ENCODE measurements at places on chromosomes 12 and 14.

GRCh38 chr14:22558221-22558913 lies 30.7 kb downstream of the DAD1 start:
- DNase-seq: no peak

DNA sequence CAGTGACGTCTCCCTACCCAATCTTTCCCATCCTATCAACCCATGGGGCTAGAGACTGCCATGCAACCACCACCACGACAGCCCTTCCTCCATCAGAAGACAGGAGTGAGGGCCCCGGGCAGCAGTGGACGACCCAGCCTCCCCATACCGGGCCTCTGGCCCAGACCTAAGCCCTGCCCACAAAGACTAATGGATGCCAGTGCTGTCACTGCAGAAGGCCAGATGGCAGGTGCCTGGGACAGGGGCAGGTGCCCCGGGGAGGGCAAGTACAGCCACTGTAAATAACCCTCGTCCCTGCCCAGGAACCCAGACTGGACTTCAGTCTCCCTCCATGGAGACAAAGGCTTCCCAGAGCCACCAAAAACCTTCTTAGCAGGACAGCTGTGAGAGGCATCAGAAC lies 20.3 kb upstream of the HSPB8 start:
- no peak for DNase-seq

- no peak for DNase-seq
These were observed 18.8 kb downstream of the HECTD1 start for GRCh38 chr14:31188744-31189143.

GRCh38 chr14:103832046-103832445 lies 15.3 kb downstream of the PPP1R13B start:
- DNase-seq: no peak

GRCh38 chr14:99479160-99479905 lies 1.3 kb downstream of the SETD3 start:
- no peak for DNase-seq

DNA sequence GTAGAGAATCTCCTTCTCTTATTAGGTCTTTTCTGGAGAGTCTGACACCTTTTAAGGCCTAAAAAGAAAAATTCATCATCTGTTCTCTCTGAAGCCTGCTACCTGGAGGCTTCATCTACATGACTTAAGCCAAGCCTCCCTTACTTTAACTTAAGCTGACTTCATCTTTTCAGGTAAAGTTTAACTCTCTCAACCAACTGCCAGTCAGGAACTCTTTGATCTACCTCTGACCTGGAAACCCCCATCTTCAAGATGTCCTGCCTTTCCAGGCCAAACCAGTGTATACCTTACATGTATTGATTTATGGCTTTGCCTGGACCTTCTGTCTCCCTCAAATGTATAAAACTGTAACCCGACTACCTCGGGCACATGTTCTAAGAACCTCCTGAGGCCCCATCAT lies 17.5 kb downstream of the GSTZ1 start:
- DNase-seq: no peak

DNA sequence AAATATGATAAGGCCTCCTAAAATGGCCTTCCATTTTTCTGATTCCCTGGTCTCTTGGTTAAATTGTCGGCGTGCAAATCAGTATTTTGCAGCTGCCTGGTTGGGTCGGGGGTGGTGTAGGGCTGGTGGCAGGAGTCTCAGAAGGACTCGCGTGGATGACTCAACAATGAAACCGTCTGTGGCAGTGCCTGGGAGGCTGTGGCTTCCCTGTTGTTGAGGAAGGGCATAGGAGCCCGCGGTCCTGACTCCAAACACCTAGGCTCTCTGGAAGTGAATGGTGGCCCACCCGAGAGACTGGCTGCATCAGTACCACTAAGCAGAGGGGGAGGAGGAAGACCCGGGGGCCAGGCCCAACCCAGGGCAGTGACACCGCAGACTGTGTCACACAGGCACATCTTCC lies 207.9 kb downstream of the TTC7B start:
- DNase-seq: no peak

DNA sequence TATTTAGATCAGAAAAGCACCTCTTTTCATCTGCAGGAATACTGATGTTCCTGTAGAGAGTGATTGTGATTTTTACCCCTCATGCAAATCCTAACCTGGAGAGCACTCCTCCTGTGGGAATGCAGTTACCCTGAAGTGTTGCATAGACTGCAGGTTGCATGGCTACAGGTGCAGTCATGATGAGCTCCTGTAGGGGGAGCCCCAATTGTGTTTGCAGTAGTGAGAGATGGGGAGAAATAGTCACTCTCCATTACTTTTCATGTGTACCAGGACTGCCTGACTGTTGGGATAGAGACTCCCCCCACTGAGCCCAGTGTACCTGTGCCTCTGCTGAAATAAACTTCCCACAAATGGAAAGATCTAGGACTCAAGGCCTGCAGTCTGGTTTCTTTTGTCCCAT lies 1086.5 kb downstream of the SLC6A15 start:
- DNase-seq: no peak

DNA sequence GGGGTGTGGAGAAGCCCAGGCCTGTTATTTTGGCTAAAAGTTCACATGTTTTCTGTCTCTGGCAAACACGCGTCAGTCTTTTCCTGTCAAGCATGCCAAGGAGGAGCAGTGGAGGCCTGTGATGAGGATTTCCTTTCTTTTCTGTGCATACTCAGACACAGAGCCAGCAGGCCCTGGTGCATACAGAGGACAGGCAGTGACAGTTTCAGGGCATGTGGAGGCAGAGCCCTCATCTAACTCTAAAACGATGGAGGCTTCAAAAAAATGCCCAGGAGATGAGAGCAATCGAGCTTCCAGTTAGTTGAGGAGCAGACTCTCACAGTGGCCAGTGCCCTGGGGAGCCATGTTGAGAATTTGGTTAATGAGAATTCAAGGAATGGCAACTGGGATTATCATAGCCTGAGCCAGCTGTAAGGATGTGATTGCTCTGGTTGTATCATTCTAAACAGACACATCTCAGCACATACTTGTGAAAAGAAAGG lies 66.5 kb downstream of the TRAFD1 start:
- no peak for DNase-seq

GRCh38 chr14:104576970-104577332 lies 2.6 kb upstream of the C14orf180 start:
- no peak for DNase-seq

DNA sequence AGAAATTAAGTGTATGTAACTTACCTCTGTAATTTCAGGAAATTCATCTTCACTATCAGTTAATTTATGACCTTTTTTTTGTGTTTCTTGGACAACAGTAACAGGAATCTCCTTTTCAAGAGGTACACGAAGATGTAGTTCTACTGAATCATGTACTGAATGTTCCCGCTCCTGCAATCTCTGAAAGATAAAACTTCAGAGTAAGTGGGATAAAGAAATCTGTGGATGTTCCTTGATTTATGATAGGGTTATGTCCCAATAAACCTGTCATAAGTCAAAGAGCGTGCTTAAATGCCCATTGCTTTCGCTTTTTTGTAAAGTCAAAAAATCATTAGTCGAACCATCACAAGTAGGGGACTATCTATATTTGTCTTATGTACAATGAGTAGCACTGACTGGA lies 40.8 kb downstream of the SENP1 start:
- no peak for DNase-seq

GRCh38 chr12:32535288-32535999 lies 136.1 kb downstream of the FGD4 start:
- no peak for DNase-seq

DNA sequence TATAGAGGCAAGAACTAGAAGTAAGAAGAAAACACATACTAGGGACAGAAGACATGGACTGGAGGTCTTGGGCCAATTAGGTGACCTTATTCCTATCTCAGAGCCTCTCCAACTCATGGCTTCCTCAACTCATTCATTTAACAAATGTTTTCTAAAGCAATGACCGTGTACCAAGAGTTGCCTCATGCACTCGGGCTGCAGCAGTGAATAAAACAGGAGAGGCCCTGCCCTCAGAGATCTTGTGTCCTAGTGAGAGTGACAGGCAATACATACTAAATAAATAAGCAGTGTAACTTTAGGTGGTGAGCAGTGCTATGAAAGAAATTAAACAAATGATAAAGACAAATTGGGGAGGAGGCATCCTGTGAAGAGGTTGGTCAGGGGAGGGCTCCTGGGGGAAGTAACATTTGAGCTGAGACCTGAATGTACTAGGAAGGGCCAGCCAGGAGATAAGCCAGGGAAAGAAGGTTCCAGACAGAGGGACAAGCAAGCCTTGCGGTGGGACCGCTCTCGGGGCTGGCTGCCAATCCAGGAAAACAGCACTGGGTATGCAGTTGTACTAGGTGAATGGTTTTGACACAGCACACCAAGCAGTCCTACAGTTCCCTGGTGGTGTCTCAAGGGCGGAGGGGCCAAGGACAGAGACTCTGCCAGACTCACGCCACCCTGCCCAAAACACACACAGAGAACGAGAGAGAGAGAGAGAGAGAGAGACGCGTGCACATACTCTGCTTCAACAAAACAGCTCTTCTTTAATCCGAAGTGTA lies 1.3 kb downstream of the NINJ2 start:
- DNase-seq: no peak

- no peak for DNase-seq
These were observed 174.3 kb downstream of the ANO2 start for GRCh38 chr12:5770727-5771126.

- DNase-seq: no peak
These were observed 356.0 kb downstream of the ADGRD1 start for GRCh38 chr12:131309700-131310099.

- DNase-seq: peak; percentile 30
These were observed 910 bp upstream of the SRP54 start for GRCh38 chr14:34981743-34982420.

DNA sequence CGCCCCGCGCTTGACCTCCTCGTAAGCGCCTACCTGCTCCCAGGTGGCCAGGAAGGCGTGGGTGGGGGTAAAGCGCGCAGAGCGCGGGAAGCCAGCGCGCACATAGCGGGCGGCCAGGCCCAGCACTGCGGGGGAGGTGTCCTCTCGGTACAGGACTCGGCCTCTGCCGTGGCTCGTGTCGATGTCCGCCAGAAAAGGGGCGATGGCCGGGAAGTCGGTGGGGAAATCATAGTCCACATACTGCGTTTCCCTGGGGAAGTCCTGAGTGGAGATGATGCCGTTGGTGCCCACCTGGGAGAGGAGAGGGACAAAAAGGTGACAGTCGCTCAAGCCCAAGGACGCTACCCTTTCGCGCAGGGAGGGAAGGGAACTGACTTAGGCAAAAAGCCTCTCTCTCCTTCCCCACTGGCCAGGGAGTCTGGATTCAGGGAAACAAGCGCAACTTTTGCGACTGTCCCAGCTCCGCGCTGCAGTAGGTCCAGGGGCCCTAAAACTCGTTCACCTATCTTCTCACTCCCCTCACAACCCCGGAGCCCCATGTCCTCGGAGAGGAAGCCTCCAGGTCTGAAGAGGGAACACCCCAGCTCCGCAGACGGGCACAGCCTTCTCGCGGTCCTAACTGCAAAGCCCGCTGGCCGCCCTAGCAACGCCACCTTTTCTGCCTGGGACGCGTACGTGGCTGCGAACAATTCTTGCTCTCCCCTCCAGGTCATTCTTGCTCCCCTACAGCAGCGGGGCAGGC lies 815 bp downstream of the NID2 start:
- DNase-seq: no peak

GRCh38 chr12:19726122-19726521 lies 286.8 kb downstream of the AEBP2 start:
- DNase-seq: no peak

GRCh38 chr12:120853188-120853587 lies 51.0 kb downstream of the SPPL3 start:
- DNase-seq: no peak

DNA sequence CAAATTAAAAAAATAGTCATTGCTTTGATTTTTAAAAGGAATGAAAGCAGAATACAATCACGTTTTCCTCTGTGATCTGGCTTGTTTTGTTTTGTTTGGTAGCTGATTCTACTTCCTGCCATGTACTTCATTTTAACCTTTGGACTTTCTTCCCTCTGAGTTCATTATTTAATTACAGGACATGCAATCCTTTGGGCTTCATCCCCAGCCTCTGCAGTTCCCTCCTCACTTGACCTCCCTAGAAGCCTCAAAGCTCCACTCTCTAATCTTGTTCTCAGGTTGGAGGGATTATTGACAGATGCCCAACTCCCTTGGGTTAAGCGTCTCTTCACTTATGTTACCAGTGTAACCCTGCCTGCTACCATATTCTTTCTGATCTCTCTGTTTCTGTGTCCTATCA lies 967.9 kb upstream of the SEL1L start:
- no peak for DNase-seq

DNA sequence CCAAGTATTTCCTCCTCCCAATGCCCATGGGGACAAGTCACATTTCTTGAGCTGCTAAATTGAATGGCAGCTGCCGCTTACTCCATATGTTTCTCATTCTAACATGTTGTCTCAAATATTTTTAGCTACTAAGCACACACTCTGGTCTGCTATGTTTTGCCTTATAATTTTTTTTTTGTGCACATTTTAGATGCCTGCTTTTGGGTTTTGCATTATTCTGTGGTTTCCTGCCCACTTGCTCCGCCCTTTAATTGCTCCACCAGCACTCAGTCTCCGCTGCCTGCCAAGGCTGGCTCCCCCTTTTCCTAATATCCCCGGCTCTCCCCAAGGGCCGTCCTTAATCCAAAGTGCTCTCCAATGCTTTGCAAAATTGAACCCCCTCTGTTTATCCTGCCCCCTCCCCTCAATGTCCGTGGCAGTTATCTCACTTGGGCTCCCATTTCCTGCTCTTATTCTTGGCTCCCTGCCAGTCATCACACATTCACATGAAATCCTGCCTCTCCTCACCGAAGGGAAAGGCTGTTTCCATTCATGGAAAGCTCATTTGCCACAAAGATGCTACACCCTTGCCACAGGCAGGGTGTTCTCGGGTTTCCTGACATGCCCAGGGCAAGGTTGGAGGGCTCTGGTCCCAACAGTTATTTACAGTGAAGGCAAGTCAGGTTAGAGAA lies 79.4 kb downstream of the C12orf75 start:
- DNase-seq: no peak

DNA sequence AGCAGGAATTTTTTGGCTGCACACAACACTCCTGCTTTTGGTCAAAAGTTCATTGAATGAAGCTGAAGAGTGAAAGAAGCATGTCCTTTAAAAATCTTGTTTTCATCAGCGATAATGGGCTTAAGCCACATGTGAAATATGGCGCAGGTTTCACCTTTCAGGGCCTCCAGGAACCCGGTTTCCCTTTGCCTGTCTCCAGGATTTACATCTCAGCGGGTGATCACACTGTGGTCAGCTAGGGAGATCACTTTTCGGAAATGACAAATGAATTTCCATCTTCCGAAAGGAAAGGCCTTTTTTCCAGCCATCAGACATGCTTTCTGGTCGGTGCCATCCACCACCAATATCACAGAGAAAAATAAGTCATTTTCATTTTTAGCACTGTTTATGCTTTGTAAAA lies 727.1 kb upstream of the TBX3 start:
- DNase-seq: no peak
